ENCODE measurements at places on chromosomes 2 and 18. TPM values are rescaled to one million over a fixed set of nuclear protein-coding genes. Genes with fewer than 3 reads are reported as not detected.
A peak's percentile ranks its signal among the peaks of the same experiment; 100 is the strongest.

Gene REEP1
- total RNA-seq, result 12.3 TPM

Gene OSR1
- 48.6 TPM for total RNA-seq

GRCh38 chr18:72147830-72148229, 396.3 kb downstream of the CBLN2 start:
- DNase-seq, result no peak
- no peaks in the 10 kb centered on the region for H3K4me1 ChIP-seq
- no peaks in the 10 kb centered on the region for H3K36me3 ChIP-seq
- H3K27ac ChIP-seq, result no peak overlapping the region
- H3K4me3 ChIP-seq, result no peak overlapping the region
- no peaks in the 10 kb centered on the region for H3K27me3 ChIP-seq

DNA sequence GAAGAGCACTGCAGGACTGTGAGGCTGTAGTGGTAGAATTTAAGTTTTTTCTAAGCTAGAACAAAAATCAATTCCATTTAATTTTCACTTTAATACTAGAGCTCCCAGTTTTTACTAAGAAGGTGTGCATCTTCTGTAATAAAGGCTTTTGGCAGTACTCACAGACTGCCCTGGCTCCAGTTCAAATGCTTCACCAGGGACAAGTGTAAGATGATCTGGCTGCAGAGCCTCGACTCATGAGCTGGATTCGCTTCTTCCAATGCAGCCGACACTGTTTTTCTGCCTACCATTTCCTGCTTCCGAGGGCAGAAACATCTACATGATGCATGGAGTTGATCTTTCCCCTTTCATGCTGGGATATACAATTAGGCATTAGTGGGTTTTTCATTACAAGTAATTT, 87.0 kb downstream of the FARSB start:
- H3K4me3 ChIP-seq, result no peak overlapping the region
- H3K27me3 ChIP-seq, result no peaks in the 10 kb centered on the region
- H3K27ac ChIP-seq, result no peak overlapping the region
- DNase-seq, result no peak
- no peaks in the 10 kb centered on the region for H3K4me1 ChIP-seq

- no peaks in the 10 kb centered on the region for H3K36me3 ChIP-seq
- H3K27me3 ChIP-seq, result no peaks in the 10 kb centered on the region
- peak overlapping the region; percentile 87 for H3K27ac ChIP-seq
- H3K4me3 ChIP-seq, result no peak overlapping the region
- no peak for DNase-seq
These were observed 36.0 kb upstream of the TANK start for GRCh38 chr2:161124201-161124600.

DNA sequence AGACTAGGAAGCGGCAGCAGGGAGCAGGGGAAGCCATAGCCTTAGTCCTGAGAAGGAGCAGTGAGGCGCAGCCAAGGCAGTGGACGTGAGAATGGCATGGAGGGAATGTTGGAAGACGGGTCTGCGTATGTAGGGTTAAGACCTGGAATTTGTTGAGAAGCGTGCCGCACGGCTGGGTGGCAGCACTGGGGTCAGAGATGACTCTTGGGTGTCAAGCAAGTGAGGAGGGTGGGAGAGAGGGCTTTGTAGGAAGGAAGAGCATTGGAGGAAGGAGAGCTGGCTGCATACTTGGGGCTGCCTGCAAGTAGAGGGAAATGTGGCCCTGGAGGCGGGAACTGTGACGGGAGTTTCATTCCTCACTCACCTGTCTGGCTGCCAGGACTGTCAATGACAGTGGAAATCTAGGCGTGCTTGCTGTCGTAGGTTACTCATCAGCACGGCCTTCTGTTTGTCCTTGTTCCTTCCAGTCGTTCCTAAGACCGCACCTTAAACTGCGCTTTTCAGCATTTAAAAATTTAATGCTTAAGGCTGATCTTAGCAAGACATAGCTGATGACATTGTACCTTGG, 108.0 kb downstream of the ITGB1BP1 start:
- H3K4me3 ChIP-seq, result no peak overlapping the region
- no peaks in the 10 kb centered on the region for H3K4me1 ChIP-seq
- no peaks in the 10 kb centered on the region for H3K27me3 ChIP-seq

- no peaks in the 10 kb centered on the region for H3K4me1 ChIP-seq
- H3K27ac ChIP-seq, result no peak overlapping the region
- no peak overlapping the region for H3K4me3 ChIP-seq
- DNase-seq, result no peak
- H3K27me3 ChIP-seq, result no peaks in the 10 kb centered on the region
These were observed 176.9 kb downstream of the ASB1 start for GRCh38 chr2:238603596-238603995.
